ENCODE measurements at places on chromosomes 13 and 19.

GRCh38 chr19:47445937-47446402, 25.7 kb downstream of the SLC8A2 start:
- peak; percentile 27 for DNase-seq

DNA sequence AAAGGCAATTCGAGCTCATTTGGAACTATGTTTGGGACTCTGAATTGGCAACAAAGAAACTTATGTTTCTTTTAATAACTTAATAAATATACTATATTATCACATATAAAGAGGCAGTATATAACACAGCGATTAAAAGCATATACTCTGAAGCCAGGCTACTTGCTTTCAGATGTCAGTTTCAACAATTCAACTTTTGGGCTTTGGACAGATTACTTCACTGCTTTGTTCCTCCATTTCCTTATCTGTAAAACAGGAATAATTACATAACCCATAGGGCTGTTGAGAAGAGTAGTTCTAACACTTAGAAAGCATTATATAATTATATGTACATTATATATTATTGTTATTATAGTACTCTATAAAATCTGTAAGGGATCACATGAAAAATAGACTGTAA, 107.2 kb downstream of the EDNRB start:
- DNase-seq: no peak

GRCh38 chr13:68984688-68985319, 1122.8 kb upstream of the ATXN8OS start:
- DNase-seq: no peak

DNA sequence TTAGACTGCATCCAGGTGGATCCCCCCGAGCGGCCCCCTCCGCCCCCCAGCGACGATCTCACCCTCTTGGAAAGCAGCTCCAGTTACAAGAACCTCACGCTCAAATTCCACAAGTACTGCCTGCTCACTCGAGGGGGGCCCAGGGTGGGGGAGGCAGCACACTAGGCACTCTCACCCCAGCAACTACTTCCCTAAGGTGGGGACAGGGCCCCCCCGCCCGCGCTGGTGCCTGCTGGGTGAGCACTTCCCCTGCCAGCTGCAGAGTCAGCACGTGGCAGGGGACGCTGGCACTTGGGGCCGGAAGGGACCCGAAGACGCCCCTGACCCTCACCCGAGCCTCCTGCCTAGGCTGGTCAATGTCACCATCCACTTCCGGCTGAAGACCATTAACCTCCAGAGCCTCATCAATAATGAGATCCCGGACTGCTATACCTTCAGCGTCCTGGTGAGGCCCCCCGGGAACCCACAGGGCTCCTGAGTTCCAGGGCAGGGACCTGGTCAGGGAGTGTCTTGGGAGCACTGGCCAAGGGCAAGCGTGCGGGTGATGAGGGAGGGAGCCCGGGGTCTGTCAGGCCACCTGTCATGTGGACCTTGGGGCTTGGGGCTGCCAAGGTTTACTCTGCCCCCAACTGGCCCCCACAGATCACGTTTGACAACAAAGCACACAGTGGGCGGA, 5.2 kb downstream of the MCOLN1 start:
- no peak for DNase-seq

DNA sequence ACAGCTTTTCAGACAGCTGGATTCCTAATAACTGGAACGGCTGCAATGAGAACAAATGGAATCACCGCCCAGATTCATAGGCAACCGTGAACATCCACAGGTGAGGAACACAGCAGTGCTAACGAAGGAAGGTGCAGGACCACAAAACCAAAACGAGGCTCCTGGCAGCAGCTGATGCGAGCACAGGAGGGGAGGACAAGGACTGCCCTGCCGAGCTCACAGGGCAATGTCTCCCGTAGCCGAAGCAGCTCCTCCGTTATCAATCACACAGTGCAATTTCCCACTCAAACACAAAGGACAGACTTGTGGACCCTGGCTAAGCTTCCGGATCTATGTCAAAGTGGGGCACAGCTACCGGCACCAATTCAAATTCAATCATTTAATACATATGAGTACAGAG, 70.6 kb downstream of the STK24 start:
- no peak for DNase-seq

- DNase-seq: no peak
Observed at GRCh38 chr13:91768746-91769145, 370.3 kb downstream of the GPC5 start.

DNA sequence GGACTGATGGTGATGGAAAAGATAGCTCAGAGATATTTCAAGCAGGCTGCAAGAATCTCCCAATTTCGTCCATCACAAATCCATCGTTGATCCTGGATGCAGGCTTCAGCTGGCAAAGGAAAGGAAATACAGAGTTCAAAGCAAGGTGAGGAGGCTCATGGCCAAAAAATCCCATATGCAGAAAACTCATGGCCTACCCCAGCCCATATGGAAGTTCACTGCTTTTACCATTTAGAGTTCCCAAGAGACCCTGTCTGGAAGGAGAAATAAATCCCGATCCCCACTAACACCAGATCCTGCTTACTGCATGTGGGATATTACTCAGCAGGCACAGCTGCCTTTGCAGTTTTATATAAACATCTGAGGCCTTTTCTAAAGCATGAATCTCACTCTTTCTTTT, 412.9 kb upstream of the SPRY2 start:
- DNase-seq: no peak

- DNase-seq: no peak
Observed at GRCh38 chr19:19966862-19967261, 66.1 kb downstream of the ZNF93 start.

DNA sequence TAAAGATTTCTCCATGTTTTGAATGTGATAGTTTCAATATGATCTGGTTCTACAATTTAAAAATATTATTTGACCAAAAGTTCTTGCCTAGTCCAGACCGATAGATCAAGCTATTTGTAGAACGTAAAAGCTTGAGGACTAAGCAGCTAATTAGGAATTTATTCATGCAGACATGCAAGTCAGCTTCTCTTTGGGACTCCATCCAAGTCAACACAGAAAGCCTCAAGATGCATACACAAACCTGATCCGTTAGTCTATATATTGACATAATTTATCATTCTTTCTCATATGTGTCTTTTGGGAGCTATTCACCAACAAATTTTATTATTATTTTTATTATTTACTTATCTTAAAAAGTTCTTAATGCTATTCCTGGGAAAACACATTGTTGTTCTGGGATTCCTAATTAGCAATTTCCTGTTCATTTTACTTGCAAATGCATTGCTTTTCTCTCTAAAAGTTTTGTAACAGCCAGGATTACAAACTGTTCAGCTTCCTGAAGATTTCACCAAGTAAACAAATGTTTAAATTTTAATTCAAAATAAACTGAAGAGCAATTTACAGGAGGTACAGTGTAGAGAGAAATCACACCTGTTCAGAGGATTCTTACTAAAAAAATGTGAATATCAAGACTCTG, 375.3 kb downstream of the GPC5 start:
- no peak for DNase-seq

GRCh38 chr13:113902986-113903775, 39.3 kb upstream of the GAS6 start:
- DNase-seq: peak; percentile 18

DNA sequence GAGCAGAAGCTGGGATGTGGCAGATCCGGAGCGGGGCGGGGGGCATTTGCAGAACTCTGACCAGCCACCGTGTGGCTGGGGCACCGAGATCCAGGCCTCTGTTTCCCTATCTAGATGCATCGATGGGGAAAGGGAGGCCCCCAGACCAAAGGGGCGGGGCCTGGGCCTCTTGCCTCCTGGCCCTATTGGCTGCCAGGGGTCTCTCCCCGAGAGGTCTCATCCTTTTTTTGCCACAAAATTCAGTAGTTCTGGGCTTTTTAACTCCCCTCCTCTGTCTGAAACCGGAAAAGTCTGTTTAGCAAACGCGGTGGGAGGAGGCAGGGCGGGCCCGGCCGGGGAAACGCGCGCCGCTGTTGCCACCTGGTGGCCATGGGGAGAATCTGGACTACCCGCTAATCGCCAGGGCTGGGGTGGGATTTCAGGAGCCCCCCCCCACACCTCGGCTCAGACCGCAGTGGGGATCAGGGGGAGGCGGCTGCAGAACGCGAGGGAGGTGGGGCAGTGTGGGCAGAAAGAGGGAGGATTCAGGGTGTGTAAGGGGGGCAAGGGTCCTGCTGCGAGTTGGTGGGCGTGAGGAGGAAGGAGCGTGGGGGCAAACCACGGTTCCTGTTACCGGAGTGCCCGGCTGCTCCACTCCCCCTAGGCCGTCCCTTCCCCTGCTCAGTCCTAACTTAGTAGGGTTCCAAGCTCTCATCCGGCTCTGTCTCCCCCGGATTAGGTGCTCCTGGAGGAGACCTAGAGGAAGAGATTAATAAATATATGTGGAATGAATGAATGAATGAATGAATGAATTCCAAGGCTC, 28.3 kb downstream of the IL12RB1 start:
- DNase-seq: peak; percentile 83

DNA sequence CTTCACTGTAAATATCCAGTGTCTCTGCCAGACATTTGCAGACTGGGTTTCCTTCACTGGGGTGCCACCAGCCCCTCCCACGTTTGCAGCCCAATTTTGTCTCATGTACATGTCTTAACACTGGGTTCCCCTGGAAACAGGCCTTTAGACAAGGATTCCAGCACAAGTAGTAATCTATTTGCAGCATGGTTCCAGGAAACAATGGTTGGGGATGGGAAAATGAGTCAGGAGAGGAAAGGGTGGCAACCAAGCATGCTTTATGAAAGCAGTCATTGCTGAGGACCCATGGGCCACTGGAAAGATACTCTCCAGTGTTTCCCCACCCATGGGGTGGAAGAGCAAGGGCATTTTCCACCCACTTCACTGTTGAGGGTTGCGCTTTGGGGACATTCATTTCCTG, 53.6 kb upstream of the FARP1 start:
- no peak for DNase-seq

GRCh38 chr13:26017196-26017921, 34.5 kb downstream of the SHISA2 start:
- DNase-seq: no peak

DNA sequence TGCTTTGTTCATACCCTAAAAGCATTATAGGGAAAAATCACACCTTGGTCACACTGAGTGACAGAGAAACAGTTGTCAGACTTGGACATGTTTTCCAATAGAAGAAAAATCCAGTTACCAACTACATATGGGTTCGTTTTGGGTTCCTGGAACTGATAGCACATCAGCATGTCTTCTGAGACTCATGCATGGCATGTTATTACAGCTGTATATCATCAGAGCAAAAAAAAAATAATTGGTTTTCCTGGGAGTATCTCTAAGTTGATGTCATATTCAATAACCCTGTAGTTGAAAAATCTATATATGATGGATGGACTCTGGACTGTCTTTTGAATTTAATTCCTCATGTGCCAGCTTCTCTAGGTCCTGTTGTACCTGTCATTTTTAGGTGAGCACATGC, 211.6 kb downstream of the DNAJC15 start:
- DNase-seq: no peak

GRCh38 chr19:41030651-41031050, 39.6 kb downstream of the CYP2B6 start:
- no peak for DNase-seq

GRCh38 chr19:33284146-33284643, 18.1 kb downstream of the CEBPA start:
- no peak for DNase-seq

- no peak for DNase-seq
Observed at GRCh38 chr13:34826432-34826831, 115.6 kb upstream of the NBEA start.

- no peak for DNase-seq
Observed at GRCh38 chr19:28446511-28446910, 766.4 kb downstream of the UQCRFS1 start.

- DNase-seq: no peak
Observed at GRCh38 chr13:29438769-29439168, 156.7 kb downstream of the SLC7A1 start.

- peak; percentile 34 for DNase-seq
Observed at GRCh38 chr13:74575729-74576125, 441.5 kb upstream of the KLF12 start.

- DNase-seq: no peak
Observed at GRCh38 chr13:103130146-103130545, 63.9 kb upstream of the SLC10A2 start.

GRCh38 chr13:114024603-114025404, 50.9 kb upstream of the C13orf46 start:
- no peak for DNase-seq

GRCh38 chr19:1945899-1946298, 4.9 kb downstream of the CSNK1G2 start:
- peak; percentile 58 for DNase-seq

DNA sequence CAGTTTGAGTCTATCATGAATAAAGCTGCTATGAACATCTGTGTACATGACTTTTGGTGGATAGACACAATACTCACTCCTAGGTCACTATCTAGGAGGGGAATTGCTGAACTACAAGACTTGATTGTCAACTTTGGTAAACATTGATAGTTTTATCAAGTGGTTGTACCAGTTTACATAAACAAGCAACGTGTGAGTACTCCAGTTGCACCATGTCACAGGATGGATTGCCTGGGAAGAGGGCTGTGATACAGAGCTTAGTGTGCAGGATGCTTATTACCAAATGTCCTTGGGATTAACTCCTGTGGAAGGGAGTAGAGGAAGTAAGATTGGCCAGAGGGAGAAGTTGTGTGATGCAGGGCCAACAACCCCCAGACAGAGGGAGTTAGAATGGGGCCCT, 37.7 kb downstream of the RAP2A start:
- DNase-seq: no peak

DNA sequence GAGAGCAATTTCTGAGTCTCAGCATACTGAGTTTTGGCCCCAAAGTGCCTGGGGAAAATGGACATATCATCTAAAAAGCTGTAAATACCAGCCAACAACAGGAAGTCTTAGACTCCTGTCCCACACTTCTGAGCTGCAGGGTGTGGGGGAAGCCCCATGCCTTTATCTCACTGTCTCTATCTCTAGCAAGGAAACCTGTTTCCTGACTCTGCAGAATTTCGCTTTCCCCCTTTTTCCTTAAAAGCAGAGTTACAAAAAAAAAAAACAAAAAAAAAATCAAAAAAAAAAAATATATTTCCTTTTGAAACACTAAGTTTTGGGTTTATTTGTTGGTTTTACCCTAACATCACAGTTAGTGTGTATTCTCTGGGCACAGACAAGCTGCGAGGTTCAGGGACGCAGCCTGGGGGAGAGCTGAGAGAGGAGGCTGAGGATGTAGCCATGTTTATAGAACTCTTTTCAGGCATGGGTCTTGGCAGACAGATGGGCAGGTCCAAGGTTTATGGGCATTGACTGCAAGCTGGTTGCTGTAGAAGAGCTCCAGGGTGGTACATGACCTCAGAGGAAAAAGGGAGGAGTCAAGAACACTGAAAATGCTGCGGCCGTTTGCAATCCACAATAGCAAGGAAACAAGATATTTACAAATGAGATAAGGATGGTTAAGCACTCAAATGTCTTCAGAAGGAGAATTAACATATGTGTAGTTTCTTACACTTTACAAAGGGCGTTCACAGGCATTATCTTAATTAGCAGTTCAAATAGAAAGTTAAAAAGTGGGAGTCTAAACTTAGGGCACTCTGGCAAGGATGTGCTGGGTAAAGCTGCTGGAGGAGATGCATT, 4.9 kb downstream of the MBNL2 start:
- DNase-seq: peak; percentile 74

- DNase-seq: no peak
Observed at GRCh38 chr13:49545661-49546060, 39.7 kb downstream of the RCBTB1 start.

- no peak for DNase-seq
Observed at GRCh38 chr13:48446464-48446863, 33.6 kb upstream of the LPAR6 start.

All from colonic mucosa (tissue), 4 donors.